ENCODE measurements at places on chromosomes 16 and 17.

- no peak for DNase-seq
These were observed 2.2 kb upstream of the KRT33A start for GRCh38 chr17:41352597-41353366.

GRCh38 chr17:28379814-28380801, 8.6 kb downstream of the SARM1 start:
- DNase-seq = peak; percentile 96

GRCh38 chr17:13749166-13749890, 147.6 kb upstream of the HS3ST3A1 start:
- DNase-seq = no peak

DNA sequence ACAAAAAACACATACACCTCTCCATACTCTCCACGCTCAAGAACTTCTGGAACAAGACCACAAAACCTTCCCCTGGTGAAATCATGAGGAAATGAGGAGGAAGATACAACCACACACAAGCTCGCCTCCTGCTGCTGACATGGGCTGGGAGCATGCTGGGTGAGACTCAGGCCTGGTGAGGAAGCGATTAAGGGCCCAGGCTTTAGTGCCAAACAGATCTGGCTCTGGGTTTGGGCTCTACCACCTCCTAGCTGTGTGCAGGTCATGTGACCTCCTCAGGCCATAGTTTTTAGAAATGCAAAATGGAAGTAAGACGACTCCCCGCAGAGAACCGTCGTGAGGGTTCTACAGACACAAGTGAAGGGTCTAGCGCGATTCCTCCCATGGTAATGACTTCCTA, 41.3 kb downstream of the VAC14 start:
- DNase-seq = no peak

- DNase-seq = peak; percentile 59
These were observed 27.7 kb downstream of the TBC1D3B start for GRCh38 chr17:36148559-36149295.

DNA sequence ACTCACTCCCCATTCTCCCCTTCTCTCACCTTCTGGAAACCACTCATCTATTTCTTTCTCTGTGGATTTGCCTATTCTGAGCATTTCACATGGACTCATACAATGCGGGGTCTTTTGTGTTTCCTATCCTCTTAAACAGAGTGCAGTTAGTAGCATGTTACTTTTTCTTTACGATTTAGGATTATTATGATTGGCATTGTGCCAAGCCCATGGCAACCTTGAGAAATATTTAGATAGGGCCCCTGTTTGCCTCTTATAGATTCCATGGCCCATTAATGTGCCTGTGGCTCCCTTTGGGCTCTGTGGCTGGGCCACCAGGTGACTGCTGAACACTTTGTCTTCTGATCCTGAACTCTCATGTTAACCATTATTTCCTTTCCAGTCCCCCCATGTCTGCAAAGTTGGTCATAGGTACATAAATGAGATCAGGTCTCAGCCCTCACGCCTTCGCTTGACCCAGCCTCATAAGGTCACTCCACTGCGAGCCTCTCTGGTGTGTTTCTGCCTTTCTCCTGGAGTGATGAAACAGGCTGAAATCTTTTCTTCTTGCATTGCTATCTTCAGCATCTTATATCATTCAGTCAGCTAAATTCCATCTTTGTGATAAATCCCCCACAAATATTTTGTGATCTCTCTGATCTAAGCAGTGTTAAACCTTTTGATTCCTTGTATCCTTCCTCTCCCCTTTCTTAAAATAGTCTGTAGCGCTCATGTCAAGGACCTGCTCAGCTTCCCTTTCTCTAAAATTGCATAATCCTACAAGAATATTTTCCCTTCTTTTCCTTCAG, 44.0 kb downstream of the MYH3 start:
- peak; percentile 3 for DNase-seq

DNA sequence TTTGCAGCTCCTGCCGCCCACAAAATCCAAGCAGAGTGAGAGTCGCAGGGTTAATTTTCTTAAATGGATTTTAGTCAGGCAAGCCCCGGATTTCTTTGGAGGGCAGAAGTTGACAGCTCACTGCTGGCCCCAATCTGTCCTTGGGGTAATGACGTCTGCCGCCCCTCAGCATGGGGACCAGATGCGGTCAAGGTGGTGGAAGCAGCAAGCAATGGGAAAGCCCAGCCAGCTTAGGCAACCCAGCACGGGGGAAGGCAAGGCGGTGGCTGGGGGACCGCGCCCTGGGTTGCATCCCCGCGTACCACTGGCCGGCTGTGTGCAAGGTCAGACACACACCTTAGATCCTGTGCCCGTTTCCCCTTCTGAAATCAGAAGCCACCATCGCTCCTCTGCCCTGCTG, 321.7 kb downstream of the C16orf95 start:
- no peak for DNase-seq

- no peak for DNase-seq
These were observed 64.0 kb downstream of the NT5M start for GRCh38 chr17:17366941-17367875.

- DNase-seq = peak; percentile 73
These were observed 6.4 kb downstream of the NFE2L1 start for GRCh38 chr17:48054238-48055185.

DNA sequence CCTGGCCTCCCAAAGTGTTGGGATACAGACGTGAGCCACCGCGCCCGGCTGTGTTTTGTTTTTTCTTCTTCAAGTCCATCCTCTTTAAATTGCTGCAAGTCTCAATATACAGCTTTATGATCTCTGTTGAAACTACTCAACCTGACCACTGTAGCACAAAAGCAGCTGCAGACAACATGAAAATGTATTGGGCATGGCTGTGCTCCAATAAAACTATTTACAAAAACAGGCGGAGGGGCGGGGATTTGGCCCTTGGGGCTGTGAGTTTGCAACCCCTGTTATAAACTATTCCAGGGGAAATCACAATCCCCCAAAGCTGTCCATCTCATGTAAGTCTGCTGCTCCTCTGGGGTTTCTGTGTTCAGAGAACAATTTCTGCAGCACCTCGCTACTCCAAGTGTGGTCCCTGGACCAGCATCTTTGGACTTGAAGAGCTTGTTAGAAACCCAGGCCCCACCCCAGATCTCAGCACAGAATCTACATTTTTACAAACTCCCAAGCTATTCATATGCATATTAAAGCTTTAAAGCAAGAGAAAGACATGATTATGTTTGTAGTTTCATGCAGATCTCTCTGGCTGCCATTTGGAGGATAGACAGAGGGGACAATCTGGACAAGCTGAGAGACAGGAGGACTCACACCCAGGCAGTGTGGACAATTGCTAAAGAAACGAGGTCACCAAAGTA, 33.6 kb downstream of the TEKT5 start:
- no peak for DNase-seq

DNA sequence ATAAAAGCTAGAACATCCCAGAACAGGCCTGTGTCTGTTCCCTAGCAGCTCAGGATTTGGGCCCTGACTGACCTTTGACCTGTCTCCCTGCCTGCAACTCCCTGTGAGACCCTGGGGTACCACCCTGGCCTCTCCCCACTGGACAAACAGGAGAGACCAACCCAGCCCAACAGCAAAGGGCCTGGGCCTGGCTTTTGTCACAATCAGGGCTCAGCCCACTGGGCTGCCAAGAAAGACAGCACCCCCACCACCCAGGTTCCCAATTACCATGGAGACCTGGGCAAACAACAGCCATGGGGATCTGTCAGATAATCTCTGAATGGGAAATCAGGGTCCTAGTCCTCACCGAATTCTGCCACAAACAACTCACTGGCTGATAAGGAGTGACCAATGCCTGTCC, 11.1 kb downstream of the PLLP start:
- DNase-seq = no peak

GRCh38 chr17:56309897-56310296, 156.6 kb downstream of the ANKFN1 start:
- DNase-seq = no peak

- DNase-seq = peak; percentile 70
These were observed 692 bp upstream of the SOCS1 start for GRCh38 chr16:11256661-11257130.

DNA sequence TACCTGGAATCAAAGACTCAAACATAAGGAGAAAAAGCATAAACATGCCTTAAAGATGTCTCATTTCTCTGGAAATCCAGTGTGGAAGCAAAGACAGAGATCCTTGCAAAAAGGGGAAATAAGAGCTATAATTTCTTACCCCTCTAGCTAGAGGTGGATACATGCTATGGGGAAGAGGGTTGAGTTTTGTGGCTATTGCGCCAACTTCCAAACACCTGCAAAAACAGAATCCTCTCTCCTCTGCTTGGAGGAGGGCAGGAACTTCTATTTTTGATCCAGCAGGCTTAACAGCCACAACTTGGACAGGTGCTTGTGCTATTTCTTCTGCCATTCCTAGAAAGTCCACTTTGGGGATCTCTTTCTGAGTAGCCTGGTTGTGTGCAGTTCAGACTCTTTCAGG, 21.5 kb upstream of the NUDT7 start:
- no peak for DNase-seq
